ENCODE measurements at places on chromosomes 3 and 15.

DNA sequence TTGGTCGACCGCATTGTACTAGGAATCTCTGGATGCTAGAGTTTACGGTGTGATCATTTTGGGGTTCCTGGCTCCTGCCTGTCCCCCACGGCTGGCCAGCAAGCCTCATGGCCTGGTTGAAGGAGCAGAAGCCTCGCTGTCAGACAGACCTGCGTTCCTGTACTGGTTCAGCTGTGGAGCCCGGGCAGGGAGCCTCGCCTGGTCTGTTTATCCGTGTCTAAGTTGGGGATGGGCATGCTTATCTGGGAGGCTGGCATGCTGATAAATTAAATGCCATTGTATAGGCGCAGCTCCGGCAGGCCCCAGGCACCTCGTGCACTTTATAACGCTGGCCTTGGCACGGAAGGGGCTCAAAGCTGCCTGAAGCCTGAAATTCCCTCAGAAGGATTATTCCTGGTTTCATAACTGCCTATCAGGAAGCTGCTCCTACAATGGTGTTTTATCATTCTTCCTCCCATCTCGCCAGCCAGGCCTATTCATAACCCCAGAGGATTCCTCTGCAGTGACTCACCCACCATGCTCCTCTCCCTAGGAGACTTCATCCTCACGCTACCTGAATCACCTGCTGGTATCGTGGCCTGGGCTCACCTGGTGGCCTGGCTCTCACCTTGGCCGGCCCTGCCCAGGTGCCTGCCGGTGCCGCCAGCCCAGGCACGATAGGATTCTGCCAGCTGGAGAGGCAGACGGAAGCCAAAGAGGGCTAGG, 110.9 kb downstream of the ASB7 start:
- DNase-seq, result no peak

- DNase-seq, result no peak
Measured at GRCh38 chr3:117898722-117899522, 1135.7 kb downstream of the IGSF11 start.

DNA sequence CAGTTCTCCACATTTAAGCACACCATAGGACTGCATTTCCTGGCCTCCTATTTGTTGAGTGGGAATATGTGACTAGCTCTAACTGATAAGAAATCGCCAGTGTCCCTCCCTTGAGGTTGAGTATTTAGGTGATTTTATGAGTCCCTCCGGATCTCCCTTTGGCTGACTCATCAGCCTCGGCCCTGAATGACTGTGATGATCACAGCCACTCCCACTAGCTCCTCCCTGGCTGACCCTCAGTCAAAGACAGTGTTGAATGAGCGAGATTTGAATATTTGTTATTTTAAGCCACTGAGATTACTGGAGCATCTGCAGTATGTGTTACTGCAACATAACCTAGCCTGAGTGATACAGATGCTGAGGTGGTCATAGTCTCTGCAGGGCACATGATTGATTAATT, 515.3 kb downstream of the EPHB1 start:
- no peak for DNase-seq

DNA sequence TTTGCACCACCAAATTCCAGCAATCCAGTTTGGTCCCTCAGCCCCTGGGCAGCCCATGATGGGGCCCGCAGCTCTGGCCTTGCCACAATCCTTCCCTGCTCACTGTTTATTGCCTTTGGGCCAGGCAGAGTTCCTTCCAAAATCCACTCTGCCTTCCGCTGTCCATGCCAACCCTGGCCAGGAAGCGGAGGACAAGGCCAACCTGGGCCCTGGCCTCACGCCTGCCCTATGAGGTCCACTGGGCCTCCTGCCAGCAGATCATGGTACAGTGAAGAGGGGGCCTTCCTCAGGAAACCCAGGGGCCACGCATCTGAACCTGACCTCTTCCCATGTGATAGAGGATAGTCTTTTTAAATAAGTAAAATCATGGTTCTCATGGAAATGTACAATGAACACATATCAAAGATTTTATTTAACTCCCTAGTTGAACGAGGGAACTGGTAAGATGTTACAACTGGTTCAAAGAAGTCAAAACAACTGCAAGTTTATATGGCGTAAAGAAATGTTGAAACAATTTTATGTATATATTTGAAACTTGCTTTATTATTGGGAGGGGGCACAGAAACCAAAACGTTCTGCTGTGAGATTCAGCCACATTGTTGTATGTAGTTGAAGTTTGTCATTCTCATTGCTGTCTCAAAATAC, 95.8 kb upstream of the TNFAIP8L3 start:
- DNase-seq, result peak; percentile 78

- no peak for DNase-seq
Measured at GRCh38 chr3:59766200-59766872, 716.5 kb upstream of the CFAP20DC start.

DNA sequence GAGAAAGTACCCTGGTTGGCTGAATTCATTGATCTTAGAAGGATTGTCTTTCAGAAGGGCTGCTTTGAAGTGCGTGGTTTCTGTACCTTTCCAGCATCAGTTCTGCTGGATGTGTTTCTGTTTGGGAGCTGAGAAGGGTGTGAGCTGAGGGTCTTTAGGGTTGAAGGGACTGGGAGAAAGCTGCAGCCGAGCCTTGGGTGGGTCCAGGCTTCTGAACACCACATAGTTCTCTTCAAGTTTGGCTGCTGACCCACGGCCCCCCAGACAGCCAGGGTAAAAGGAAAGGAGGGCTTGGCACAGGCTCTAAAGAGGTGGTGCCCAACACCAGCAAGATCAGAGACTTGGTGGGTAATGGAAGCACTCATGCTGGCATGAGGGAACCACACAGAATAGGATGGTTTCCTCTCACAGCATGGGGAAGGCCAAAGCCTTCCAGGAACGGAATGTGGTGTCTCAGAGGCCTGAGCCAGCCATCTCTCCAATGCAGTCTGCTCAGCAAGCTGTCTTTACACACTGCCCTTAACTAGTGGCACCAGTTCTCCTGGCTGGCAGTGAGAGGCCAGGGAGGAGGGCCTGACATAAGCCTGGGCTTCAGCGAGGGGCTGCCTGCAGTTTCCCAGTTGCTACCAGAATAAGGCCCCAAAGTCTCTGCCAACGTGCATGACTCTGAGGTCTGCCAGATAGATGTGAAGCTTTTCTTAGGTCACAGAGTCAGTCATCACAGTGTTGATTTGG, 239.0 kb upstream of the TRIM42 start:
- DNase-seq, result no peak

DNA sequence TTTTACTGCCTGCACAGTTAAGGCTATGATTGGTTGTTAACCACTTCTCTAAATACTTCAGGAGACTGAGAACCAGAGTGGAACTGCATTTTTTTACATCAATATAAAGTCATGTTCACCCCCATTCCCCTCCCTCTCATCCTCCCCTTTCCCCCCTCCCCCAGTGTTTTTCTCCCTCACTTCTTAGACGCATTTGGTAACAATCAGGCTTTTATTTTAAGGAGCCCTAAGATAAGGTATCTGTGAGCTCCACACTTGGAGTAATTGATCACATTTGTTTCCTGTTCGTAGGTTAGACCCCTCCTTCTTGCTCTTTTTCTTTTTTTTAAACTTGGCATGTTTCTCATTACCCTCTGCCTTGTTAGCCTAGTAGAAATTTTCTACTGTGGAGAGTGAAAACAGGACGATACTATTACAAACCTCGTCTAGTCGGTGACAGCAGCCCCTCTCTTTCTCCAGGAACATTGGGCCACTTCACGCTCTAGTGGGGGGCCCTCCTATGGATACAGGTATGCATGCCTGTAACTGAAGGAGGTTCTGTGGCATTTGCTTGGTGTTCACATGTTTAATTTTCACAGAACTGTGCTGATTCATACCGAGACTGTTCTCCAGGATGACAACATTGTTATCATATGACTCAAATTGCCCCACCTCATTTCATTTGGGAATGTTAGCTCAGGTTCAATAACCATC, 314.4 kb downstream of the MECOM start:
- no peak for DNase-seq

GRCh38 chr3:175593331-175593730, 734.2 kb downstream of the NAALADL2 start:
- DNase-seq, result no peak

All from left ventricle myocardium superior (tissue), 1 donor.